ENCODE measurements at places on chromosomes 13 and 19.
A peak's percentile ranks its signal among the peaks of the same experiment; 100 is the strongest.

GRCh38 chr13:110352735-110353134, 45.7 kb downstream of the COL4A2 start:
- DNase-seq = no peak

- no peak for DNase-seq
Observed at GRCh38 chr13:105627270-105627669, 908.2 kb downstream of the EFNB2 start.

GRCh38 chr19:33676999-33677665, 55.4 kb downstream of the CHST8 start:
- no peak for DNase-seq

DNA sequence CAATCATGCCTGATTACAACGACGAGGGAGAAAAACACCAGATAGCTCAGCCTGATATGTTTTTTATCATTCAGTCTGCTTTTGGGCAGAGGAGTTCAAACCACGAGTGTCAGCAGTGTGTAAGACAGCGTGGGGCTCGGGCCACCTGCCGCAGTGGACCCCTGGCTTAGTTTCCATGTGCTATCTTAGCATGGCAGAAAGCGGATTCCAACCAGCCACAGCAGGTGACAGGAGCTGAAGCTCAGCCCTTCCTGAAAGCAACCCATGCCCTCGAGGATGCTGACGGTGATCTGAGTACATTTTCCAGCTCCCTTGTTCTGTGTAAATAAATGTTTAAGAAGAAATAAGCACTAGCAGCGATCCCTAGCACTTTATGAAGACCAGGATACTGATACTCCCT, 32.2 kb upstream of the MBNL2 start:
- DNase-seq = no peak

- no peak for DNase-seq
Observed at GRCh38 chr13:24661713-24662112, 18.5 kb upstream of the ATP12A start.

- peak; percentile 33 for DNase-seq
Observed at GRCh38 chr13:25286308-25286968, 850 bp downstream of the MTMR6 start.

GRCh38 chr13:63184693-63185092, 1769.0 kb upstream of the PCDH20 start:
- DNase-seq = no peak

GRCh38 chr19:56136362-56136761, 4.7 kb upstream of the ZNF444 start:
- no peak for DNase-seq

DNA sequence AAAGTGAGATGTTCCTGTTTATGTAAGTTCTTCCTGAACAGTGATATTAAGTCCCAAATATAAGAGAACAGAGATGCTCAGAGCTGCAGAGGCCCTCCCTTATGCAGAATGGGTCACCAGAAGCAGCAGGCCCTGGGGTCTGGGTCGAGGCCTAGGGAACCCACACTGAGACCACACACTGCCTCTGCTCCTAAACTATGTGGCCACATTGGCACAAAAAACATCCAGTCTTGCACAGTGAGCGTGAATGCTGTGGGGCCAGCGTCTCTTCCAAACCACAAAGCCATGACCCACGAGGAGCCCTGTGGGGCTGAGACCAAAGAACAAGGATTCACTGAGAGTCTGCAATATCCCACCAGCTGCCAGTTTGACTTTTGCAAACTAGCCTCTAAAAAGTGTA, 23.6 kb downstream of the PROZ start:
- no peak for DNase-seq

DNA sequence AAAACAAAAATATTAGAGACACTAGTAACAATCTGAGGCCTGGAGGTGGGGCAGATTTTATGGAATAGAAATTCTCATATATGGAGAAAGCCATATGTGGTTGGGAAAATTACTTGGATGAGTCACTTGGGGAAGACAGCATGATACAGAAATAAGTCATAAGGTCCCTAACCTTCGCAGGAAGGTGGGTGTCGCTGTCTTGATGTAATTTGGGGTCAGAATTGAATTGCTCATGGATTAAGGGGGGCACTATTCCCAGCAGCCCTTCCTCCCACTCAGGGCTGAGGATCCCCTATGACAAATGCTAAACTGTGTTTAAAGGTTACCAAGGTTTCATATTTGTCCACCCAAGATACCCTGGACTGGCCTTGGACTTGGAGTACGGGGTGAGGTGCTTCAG, 5.0 kb downstream of the RDH8 start:
- no peak for DNase-seq
